Stimulated activated CD8-positive, alpha-beta memory T cell treated with anti-CD3 and anti-CD28 coated beads, Interleukin-4, amount 100 ng/mL, for 1 hour (primary cell): ENCODE measurements at places on chromosomes 13 and 19.
A peak's percentile ranks its signal among the peaks of the same experiment; 100 is the strongest.

- DNase-seq = no peak
Observed at GRCh38 chr13:111184458-111185401, 69.6 kb downstream of the ARHGEF7 start.

- no peak for DNase-seq
Observed at GRCh38 chr19:14487370-14488125, 8.4 kb downstream of the GIPC1 start.

DNA sequence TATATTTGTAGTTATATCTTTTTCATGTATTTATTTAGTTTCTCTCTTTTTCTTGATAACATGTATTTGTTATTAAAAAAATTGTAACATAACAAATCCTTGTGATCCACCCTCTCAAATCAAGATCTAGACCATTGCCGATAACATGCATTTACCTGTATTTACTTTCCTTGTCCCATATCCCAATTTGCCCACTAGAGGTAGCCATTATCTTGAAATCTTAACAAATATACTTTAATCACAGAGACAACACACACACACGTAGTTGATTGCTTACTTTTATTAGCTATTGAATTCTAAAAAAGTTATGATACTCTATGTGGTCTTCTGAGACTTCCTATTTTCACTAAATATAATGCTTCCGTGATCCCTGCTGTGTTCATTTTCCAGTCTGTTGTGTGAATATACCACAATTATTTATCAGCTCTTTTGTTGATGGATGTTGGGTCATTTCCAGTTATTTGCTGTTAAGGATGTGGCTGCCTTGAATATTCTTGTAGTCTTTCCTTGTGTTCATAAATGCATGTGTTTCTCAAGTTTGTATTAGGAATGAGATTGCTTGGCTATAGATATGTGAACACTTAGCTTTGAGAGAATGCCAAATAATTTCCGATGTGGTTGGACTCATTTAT lies 31.3 kb upstream of the ZMYM2 start:
- no peak for DNase-seq

DNA sequence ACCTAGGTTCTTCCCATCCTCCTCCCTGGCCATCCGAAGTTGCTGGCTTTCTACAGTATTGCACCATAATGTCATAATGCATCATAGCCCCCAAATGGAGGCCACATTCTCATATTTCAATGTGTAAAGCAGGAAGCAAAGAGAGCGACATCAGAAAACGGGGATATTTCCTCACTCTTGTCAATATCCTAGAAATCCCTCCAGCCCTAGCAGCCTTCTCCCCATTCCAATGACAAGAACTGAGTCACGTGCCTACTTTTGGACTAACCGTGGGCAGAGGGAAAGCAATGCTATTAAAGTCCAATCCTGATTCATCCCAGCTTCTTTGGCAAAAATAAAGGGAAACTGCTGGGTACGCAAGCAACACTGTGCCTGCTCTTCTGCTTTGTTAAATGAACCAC lies 4.3 kb upstream of the RAP2A start:
- DNase-seq = no peak

- DNase-seq = no peak
Observed at GRCh38 chr13:45518525-45519245, 53.9 kb downstream of the COG3 start.

- no peak for DNase-seq
Observed at GRCh38 chr19:43765109-43765876, 10.5 kb upstream of the SMG9 start.

DNA sequence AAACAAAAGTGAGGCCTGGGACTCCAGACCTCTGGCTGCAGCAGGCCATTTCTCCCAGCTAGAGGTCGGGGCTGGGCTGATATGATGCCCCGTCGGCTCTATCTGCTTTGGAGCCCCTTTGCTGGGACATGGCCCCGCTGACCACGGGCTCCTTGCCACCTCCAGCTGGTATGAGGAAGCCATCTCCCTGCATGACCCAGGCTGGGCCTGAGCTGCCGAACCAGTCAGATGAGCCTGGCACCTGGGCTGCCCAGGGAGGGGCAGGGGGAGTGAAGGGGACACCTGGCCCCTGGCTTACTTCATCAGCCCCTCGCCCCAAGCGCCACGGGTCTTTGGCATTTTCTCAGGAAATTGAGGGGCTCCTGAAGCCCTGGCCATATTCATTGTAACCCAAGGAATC lies 7.8 kb downstream of the ZSWIM4 start:
- DNase-seq = no peak

DNA sequence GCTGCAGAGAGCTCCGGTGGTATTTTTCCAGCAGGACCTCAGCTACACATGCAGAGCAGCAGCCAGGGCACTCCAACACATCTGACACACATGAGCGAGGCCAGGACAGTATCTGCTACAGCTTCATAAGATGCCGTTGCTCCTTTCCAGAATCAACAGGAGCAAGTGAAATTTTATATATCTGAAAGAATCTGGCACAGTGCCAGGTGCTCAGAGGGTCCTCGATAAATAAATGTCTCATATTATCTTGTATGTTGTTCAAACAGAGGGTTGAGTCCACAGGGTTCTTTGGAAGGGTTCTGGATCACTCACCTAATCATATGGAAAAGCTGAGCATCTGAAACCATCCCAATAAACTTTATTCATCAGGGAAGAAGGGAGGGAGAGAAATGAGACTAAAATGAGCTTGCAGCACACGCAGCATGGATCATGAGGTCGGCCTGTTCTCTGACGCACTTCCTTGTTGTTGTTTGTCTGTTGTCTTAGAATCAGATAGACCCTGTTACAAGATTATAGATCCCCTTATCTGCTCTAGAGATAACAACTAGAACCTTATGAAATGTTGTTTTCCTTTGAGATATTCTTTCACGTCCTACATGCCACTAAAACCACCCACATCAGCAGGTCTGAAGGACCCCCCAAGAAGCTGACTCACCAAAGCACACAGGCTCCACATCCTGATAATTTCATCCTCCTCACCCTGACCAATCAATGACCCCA lies 3.2 kb upstream of the METTL21C start:
- no peak for DNase-seq

DNA sequence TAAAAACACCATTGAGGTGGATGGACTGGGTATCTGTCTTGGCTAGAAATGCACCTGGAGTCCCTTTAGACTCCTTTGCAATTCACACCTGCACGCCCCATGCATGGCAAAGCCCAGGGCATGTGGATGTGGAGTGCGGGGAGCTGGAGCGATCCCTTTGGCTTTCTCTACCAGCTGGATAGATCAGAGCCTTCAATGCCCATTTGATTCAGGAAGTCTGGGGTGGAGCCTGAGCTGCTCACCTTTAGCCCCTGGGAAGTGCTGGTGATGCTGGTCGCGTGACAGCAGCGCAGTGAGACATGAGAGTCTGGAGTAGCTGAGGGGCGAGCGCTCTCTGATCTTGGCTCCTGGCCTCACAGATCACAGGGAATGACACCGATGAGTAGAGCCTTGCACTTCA lies 4.8 kb upstream of the ZNF536 start:
- no peak for DNase-seq

DNA sequence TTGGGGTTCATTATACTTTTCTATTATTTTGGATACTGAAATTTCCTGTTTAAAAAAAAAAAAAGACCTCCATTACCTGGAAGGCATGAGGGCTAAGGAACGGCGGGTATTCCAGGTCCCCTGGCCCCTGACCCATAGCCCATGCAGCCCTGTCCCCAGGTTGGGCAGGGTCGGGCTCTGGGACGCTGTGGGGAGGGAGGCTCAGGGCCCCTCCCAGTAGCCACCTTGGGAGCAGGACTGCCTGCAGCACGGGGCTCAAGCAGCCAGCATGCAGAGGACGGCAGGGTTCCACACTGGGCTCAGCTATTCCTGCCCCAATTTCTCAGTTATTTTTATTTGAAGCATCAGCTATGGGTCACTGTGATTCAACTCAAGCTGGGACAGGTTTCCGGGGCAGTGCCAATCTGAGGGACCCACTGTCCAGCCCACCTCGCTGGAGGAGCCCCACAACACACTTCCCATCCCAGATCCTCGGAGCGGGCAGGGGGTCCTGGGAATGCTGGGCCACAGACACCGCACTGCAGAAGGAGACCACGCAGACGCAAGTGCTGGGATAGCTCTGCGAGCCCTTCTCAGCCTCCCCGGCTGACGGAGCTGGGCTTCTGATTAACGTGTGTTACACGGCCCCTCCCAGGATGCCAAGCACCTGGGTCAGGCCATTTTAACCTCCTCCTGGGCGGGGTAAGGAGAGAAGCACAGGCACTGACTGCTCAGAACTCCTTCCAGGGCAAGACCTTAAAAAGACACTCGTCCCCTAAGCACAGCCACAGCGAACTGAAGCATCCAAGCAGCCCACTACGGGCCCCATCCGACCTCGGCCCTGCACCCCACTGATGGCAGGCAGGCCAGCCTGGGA lies 60.1 kb downstream of the PEPD start:
- no peak for DNase-seq

DNA sequence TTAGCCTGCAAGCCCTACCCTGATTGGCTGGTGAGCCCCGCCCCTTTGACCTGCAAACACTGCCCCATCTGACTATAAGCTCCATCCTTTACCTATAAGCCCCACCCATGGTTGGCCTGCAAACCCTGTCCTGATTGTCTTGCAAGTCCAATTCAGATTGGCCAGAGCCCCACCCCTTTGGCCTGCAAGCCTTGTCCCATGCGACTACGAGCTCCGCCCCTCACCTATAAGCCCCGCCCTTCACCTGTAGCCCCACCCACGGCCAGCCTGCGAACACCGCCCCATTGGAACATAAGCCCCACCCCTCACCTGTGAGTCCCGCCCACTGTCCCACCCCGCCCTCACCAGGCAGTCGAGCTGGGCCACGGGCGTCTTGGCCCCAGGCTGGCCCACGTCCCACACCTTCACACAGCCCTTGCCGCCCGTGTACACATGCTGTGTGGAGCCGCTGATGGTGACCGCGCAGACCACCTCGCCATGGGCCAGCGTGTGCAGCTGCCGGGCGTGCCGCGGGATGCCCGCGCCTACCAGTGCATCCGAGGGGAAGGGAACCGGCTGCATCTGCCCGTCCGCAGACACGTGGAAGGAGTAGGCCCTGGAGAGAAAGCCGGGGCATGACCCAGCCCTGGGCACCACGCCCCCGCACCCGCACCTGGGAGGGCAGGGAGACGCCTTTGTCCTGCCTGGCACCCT lies 22.9 kb downstream of the TLE2 start:
- no peak for DNase-seq

DNA sequence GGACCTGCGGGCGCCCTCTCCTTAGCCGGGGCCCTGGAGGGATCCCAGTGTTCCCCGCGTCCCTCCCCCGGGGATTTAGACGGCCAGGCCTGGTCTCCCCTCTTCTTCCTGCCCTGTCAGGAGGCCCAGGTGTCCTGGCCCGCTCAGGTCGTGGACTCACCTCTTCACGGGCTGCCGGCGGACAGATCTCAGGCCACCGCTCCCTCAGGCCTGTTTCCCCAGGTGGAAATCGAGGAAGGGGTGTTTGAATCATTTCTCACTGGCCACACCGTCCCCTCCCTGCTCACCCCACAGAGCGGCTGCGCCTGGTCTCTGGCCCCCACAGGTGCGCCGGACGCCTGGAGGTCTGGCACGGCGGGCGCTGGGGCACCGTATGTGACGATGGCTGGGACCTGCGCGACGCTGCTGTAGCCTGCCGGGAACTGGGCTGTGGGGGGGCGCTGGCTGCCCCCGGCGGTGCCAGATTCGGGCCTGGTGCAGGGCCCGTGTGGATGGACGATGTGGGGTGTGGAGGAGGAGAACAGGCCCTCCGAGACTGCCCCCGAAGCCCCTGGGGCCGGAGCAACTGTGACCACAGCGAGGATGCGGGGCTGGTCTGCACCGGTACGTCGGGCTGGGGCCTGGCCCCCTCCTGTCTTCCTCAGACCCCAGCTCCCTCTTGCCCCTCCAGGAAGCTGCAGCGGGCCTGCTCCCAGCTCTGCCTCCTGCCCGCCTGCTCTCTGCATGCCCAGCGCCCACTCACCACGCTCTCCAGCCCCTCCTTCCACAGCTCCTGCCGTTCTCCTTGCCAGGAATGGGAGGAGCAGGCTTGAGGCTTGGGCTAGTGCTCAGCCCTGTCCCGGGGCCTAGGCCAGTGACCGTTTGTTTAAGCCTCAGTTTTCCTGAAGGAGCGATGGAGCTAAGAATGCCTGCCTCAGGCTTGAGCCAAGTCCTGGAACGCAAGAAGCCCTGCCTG lies 2.5 kb downstream of the SSC5D start:
- no peak for DNase-seq

- no peak for DNase-seq
Observed at GRCh38 chr19:50826492-50827240, 3.1 kb upstream of the KLK1 start.

DNA sequence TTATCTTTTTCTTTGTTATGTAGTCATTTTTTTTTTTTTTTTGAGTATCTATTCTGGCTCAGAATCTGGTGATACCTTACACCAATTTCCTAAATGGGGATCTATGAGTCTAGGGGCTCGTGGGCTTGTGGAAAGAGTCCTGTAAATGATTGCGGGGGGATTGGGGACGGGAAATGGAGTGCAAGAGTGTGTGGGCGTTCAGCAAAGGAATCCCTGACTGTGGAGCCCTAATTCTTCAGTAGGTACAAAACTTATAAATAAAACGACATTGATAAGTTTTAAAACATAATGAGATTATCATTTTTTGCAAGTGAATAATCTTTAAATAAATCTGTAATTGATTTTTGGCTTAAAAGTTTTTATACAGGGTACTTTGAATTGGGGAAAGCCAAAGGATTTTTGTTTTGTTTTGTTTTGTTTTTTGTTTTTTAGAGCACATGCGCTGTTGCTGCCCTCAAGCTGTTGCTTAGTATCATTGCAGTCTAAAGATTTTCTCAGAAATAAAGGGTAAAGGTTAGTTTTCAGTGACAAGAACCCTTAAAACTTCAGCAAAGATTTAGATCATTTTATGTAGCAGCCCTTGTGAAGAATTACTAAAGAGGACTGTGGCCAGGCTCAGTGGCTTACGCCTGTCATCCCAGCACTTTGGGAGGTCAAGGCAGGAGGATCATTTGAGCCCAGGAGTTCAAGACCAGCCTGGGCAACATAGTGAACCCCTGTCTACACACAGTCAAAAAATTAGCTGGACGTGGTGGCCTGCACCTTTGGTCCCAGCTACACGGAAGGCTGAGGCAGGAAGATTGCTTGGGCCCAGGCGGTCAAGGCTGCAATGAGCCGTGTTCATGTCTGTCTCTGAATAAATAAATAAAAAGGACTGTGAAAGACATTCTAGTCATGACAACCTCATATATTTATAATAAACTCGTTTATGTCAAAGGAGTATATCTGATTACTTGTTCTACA lies 1.7 kb downstream of the ERCC5 start:
- no peak for DNase-seq

GRCh38 chr19:4401769-4402170 lies 670 bp upstream of the CHAF1A start:
- no peak for DNase-seq

GRCh38 chr19:56477429-56478338 lies 539 bp upstream of the ZNF667 start:
- DNase-seq = peak; percentile 39

DNA sequence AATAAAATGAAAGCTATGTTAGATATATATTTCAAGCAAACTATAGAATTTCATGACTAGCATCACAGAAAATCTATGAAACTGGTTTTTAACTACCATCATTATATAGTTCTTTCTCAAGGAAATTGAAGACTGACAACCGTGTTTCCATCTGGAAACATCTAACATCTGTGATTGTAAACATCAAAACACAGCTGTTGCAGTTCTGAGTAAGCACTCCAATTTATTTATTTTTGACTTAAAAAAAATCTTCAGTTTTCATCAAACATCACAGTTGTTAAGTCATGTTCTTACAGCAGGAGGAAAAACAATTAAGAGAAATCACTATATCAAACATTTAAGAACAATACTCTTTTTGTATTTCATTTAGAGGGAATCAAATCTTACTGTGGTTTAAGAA lies 1653.0 kb upstream of the MIR17HG start:
- no peak for DNase-seq
